ENCODE measurements at places on chromosomes 11 and 22.

- peak; percentile 28 for DNase-seq
Measured at GRCh38 chr11:102950622-102951081, 4.9 kb downstream of the MMP13 start.

DNA sequence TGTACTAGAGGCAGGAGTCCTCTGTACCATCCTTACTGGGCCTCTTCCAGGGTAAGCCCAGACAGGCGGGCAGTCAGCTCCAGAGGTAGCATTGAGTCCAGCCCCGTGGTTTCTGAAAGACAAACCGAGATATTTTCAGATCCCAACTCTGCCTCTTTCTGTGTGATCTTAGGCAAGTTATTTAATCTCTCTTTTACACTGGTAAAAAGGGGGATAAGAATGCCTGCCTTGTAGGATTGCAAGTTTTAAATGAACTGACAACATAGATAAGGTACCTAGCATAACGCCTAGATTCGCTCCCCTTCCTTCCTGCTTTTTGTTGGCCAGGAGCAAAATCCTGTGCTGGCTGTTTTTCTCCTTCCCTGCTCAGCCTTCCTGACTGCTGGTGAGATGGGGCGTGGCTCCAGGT, 56.4 kb upstream of the NNMT start:
- no peak for DNase-seq

- no peak for DNase-seq
Measured at GRCh38 chr11:126054408-126054807, 8.3 kb downstream of the CDON start.

DNA sequence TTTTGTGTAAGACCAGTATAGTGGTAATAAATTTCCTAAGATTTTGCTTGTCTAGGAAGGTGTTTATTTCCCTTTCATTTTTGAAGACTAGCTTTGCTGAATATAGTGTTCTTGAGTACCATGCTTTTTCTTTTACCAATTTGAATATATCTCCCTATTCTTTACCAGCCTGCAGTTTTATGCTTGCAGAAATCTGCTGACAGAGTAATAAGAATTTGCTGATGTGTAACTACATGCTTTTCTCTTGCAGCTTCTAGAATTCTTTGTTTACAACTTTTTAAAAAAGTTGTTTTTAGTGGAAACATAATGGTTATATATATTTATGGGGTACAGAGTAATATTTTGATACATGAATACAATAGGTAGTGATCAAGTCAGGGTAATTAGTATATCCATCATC, 324.8 kb upstream of the FOLH1 start:
- no peak for DNase-seq

GRCh38 chr22:19244600-19245352, 46.7 kb downstream of the CLTCL1 start:
- no peak for DNase-seq

- DNase-seq = no peak
Measured at GRCh38 chr11:84140386-84141169, 854.4 kb upstream of the CCDC90B start.

- no peak for DNase-seq
Measured at GRCh38 chr11:25928076-25928475, 403.9 kb upstream of the ANO3 start.

GRCh38 chr22:48609279-48609865, 1218.3 kb downstream of the BRD1 start:
- DNase-seq = no peak

- DNase-seq = no peak
Measured at GRCh38 chr11:66969584-66970225, 5.4 kb upstream of the C11orf86 start.

GRCh38 chr11:1669546-1670218, 27.3 kb upstream of the KRTAP5-6 start:
- DNase-seq = no peak

GRCh38 chr11:94557421-94557820, 9.7 kb upstream of the PIWIL4 start:
- DNase-seq = no peak

DNA sequence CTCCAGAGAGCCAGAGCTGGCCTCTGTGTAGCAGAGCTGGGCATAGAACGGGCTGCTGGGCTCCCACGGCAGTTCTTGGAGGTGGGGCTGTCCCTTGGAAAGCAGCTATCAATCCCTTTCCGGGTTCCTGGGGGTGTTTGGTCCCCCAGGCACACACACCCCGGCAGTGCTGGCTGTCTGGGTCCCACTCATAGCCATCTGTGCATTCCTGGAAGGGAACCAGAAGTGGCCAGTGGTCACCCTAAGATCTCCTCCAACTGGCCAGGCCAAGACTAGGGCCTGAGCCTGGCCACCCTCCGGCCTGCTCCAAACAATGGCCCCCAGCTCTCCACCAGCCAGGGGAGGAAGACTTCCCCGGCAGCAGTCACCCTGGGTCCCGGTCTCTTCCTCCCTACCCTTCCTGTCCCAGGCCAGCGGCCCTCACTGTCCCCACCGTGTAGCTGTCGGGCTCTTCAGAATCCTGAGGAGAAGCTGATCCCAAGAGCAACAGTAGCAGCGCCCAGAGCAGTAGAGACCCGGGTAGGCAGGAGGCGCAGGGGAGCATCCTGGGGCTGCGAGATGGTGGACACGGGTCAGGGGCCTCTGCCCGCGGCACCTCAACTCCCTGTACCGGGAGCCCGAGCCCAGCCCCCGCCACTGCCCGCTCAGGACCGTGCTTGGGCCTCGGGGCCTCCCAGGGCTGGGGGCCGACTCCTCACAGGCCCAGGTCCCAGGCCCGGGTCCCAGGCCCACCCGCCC, 620 bp downstream of the EFEMP2 start:
- DNase-seq = no peak

- peak; percentile 50 for DNase-seq
Measured at GRCh38 chr11:40306938-40307548, 1152.4 kb downstream of the LRRC4C start.

- peak; percentile 11 for DNase-seq
Measured at GRCh38 chr11:47725442-47726117, 10.4 kb upstream of the AGBL2 start.

- no peak for DNase-seq
Measured at GRCh38 chr11:17252704-17253103, 23.8 kb upstream of the NUCB2 start.

GRCh38 chr11:62707277-62707861, at the start of the genes BSCL2 and GNG3:
Gene BSCL2 (minus strand): TSS chr11:62707424. CDS start chr11:62707195, 229 bp downstream.
Gene GNG3 (plus strand): TSS chr11:62707676. CDS start chr11:62708296, 620 bp downstream.
- DNase-seq = no peak

DNA sequence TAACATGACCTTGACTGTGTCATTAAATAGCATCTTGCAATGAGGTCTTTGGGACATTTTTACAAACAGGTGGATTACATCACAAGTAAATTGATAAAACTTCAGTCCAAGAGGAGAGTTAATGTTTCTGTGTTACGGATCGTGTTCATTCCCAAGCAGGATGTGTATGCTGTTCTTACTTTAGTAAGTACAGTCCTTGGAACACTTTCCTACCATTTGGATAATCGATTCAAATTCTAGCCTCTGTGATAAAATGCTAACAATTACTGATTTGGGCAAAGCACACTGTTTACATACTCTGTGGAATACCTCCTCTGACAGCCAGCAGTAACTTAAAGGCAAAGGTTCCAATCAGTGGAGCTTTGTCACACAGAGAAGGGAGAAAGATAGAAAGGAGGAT, 351.7 kb downstream of the FAT3 start:
- no peak for DNase-seq

GRCh38 chr11:83971063-83971462, 684.9 kb upstream of the CCDC90B start:
- peak; percentile 50 for DNase-seq

DNA sequence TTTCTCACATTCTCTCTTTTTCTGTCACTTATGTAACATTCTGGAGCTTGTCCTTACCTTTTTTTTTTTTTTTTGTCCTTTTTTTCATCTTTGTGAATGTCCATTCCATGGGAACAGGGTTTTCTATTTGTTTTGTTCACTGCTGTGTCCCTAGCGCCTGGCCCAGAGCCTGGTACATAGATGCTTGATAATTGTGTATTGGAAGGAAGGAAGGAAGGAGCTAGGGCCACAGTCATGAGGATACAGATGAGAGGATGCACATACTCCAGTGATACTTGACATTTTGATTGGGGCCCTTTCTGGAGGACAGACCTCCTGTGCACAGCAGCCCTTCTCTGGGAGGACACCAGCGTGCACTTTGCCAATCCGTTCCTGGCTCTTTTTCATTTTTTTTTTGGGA, 68.9 kb downstream of the KIAA1671 start:
- no peak for DNase-seq

DNA sequence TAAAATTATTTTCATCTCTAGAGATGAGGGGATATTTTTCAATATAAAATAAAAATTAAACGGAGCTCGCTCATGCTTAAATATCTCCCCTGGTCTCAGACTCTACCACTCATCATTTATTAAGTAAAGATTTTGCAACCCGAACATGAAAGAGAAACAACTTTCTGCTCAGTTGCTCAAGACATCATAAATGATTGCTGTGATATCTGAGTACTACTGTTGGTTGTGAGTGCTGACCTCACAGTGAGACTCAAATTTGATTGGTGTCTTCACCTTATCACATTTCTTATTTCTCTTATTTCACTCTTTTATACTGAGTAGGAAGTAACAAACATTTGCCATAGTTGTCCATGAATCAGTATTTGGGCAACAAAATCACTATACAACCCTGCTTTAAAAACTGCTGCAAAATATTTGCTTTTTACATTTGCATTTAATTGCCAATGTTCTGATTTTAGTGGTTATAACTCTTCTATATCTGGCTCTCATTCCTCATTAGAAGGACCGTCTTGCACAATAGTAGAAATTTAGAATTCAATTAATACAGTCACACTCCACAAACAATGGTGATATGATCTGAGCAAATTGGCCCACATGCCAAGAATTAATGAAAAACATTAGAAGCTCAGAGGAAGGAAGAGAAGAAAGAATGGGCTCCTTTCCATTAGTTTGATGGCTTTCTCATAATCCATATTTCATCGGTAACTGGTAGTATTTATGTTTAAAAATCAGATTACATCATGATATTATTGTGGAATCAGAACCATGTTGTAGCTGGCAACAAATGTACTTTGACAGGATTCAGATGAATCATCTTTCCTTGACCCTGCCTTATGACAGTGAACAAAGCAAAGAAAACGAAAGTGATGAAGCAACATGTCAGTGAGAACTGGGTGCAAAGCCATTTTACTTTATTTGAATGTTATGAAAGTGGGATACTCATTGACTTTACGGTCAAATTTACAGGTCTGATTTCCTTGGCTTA, 973.6 kb upstream of the TENM4 start:
- DNase-seq = no peak

- no peak for DNase-seq
Measured at GRCh38 chr11:74989260-74989638, 516 bp downstream of the NEU3 start.

DNA sequence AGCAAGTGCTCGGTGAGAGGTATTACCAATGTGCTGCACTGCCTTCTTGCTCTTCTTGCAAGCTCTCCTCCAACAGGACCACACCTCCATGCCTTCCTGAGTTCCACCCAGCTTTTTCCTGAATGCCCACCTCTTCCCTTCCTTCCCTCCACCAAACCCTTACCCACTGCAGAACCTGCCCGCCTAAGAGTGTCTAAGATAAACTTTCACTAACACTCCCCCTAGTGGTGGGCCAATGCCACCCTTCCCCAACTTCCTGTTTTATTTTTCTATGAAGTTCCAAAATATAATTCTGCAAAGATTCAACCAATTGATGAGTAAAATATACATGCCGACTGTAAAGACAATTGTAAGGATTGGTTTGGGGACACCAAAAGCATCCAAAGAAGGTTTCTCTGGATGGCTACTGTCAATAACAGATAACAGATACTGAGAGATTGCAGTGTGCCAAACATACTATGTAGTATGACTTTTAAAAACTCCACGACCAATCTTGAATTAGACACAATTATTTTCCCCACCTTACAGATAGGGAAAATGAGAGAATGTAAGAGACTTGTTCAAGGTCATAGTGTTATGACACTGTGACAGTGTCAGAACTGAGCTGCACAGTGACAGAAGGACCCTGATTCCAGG, 38.6 kb upstream of the BMAL1 start:
- peak; percentile 7 for DNase-seq

DNA sequence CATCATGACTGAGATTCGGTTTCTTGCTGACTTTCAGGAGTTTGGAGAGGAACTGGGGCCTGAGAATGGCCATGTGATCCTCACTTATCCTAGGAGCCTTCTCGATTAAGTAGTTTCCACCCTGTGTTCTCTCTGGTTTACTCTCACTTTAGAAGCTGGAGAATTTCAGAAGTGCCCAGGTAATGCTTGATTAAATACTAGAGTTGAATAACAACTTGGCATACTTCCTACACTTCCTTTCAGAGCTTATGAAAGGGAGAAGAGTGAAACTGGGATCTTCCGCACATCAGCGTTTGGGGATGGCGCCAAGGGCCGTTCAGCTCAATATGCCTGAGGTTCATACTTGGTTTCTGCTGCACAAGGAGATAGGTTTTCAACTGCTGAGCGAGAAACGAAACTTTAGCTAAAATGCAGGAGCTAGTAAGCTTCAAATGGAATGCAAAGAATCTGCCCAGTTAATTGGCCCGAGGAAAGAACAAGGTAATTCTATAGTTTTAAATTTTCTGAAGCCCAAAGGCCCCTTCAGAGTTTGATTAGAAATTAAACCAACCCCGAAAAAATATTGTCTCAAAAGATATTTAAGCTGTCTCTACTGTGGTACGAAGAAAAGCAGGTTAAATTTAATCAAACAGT, 823 bp upstream of the MUC15 start:
- DNase-seq = peak; percentile 53

- peak; percentile 70 for DNase-seq
Measured at GRCh38 chr11:72848846-72849466, 34.7 kb downstream of the ATG16L2 start.

- no peak for DNase-seq
Measured at GRCh38 chr11:95863486-95864140, 60.3 kb downstream of the MTMR2 start.

DNA sequence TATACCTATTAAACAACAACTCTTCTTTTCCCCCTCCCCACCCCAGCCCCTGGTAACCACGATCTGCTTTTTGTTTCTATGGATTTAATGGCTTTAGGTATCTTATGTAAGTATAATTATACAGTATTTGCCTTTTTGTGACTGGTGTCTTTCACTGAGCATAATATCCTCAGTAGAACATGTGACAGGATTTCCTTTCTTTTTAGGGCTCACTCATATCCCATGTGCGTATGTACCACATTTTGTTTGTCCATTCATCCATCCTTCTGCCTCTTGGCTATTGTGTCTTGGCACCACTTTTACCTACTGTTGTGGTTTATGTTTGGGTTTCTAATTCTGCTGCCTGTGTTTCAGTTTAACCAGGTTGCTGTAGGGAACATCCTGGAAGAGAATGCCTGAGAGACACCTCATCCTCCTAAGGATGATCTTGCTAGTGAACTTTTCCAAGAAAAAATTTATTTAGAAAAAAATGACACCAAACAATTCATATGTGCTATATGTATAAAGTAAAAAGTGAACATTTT, 77.6 kb upstream of the SESN3 start:
- no peak for DNase-seq

Data from T47D (cell line).